ENCODE measurements at places on chromosomes 5 and 9. TPM values are rescaled to one million over a fixed set of nuclear protein-coding genes. Genes with fewer than 3 reads are reported as not detected.

The CERCAM gene
- total RNA-seq: 233 TPM

The PTGES gene
- total RNA-seq: 15.5 TPM

The FOXD4L4 gene
- not detected for total RNA-seq

The GEMIN5 gene
- 10.7 TPM for total RNA-seq

The ZCCHC10 gene
- total RNA-seq: 12.5 TPM

The NME5 gene
- 1.2 TPM for total RNA-seq

The CATSPER3 gene
- not detected for total RNA-seq

The NIPAL4 gene
- 0.26 TPM for total RNA-seq

The GABBR2 gene
- total RNA-seq: 0.68 TPM

The GNA14 gene
- total RNA-seq: 0.09 TPM

The C9orf50 gene
- not detected for total RNA-seq

The ENTREP1 gene
- total RNA-seq: not detected

The PBX3 gene
- 36.8 TPM for total RNA-seq

The STPG3 gene
- total RNA-seq: not detected

The PCDHGB6 gene
- total RNA-seq: 1.4 TPM

The TRPM6 gene
- total RNA-seq: not detected

The SHB gene
- 39.4 TPM for total RNA-seq

The OBP2B gene
- not detected for total RNA-seq

The FAM78A gene
- 2.0 TPM for total RNA-seq

The NANS gene
- 85.1 TPM for total RNA-seq

The REEP2 gene
- total RNA-seq: 4.8 TPM

The ZNF454 gene
- 1.5 TPM for total RNA-seq

The SLC4A9 gene
- under 0.01 TPM for total RNA-seq

The RFX3 gene
- total RNA-seq: 0.58 TPM

The YTHDC2 gene
- total RNA-seq: 7.1 TPM

The ACOT12 gene
- not detected for total RNA-seq

The IL9 gene
- total RNA-seq: not detected

The SLC25A2 gene
- not detected for total RNA-seq

The FAXDC2 gene
- 13.7 TPM for total RNA-seq

The CAMK4 gene
- 1.1 TPM for total RNA-seq

The HRH2 gene
- 1.6 TPM for total RNA-seq

The PDE6A gene
- under 0.01 TPM for total RNA-seq

The GPR21 gene
- 1.5 TPM for total RNA-seq

Data from pericardium fibroblast (primary cell).